ENCODE measurements at places on chromosomes 7 and 10.

DNA sequence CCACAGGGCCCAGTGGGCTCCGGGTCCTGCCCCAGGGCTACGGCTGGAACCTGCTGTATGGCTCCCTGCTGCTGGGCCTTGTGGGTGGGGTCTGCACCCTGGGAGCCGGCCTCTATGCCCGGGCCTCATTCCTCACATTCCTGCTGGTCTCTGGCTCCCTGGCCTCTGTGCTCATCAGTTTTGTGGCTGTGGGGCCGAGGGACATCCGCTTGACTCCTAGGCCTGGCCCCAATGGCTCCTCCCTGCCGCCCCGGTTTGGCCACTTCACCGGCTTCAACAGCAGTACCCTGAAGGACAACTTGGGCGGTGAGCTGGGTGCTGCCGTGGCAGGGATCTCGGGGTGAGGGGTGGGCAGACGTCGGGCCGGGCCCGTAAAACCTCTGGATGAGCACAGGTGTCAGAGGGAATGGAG lies 4.4 kb downstream of the SLC12A9 start:
- no peak for DNase-seq

DNA sequence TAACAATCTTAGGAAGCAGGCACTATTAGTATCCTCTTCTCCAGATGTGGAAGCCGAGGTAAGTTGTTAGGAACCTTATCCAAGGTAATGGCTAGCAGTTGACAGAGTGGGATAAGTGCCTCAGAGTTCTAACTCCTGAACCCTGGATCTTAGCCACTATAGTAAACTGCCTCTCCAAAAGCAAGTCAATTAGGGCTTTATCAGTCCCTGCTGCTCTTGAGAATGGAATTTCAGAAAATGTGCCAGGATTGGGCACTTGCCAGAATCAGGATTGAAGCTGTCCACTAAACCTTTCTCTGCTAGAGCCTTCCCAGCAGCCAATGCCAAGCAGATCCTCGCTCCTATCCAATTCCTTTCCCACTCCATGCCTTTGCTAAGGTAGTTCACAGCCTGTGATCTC lies 777.5 kb upstream of the POM121L12 start:
- no peak for DNase-seq

DNA sequence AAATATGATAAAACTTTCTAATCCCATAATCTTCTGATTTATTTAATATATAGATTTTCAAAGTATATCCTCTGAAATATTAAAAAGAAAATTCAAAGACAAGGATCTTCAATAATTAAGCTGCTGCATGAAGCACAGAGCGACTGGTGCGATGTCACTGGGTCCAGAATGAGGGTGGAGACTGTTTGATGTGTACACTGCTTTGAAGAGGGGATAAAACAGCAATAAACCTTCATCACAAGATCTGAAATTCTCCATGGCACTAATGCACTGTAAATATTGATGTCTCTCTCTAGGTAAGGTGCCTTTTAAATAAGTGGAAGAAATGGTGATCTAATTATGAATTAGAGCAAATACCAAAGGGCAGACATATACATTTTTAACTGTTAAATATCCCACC lies 337.8 kb downstream of the PARD3 start:
- no peak for DNase-seq

DNA sequence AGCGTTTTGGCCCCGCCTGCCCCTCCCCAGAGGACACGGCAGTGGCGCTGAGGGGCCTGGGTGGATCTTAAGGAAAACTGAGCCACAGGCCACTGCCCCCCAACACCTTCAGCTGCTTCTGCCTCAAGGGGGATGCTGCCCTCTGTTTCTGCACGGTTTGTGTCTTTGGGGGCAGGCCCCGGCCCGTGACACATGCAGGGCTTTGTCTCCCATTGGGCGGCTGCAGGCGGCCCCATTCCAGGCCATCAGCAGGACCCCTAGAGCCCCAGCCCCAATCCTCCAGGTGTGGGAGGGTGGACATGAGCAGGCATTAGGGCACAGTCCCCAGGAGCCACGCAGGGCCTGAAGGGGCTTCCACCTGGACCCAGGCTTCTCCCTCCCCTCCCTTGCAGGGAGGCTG lies 25.3 kb upstream of the PPP2R2D start:
- DNase-seq: no peak

GRCh38 chr7:123714296-123715080 lies 34.3 kb downstream of the WASL start:
- DNase-seq: no peak
